Frontal cortex (tissue), 4 donors: ENCODE measurements at places on chromosomes 7 and 10. TPM values are rescaled to one million over a fixed set of nuclear protein-coding genes. Genes with fewer than 3 reads are reported as not detected.

CYP2C8 gene
- 1.2 TPM for total RNA-seq

SCART1 gene
- under 0.01 TPM for total RNA-seq

GRM3 gene
- 155 TPM for total RNA-seq

STEAP2 gene
- 2.4 TPM for total RNA-seq

AHR gene
- total RNA-seq = 13.9 TPM

FAM25A gene
- total RNA-seq = not detected

RTKN2 gene
- 4.5 TPM for total RNA-seq

TMEM176A gene
- 1.2 TPM for total RNA-seq

LMOD2 gene
- total RNA-seq = not detected

BLVRA gene
- total RNA-seq = 16.3 TPM

CCDC3 gene
- total RNA-seq = 18.8 TPM

TSPAN15 gene
- total RNA-seq = 5.7 TPM

VENTX gene
- total RNA-seq = not detected

VSTM4 gene
- total RNA-seq = 2.4 TPM

KCP gene
- 0.41 TPM for total RNA-seq
